ENCODE measurements at places on chromosomes 7 and 10.

GRCh38 chr7:150778738-150779301, 21.3 kb downstream of the TMEM176B start:
- peak; percentile 46 for DNase-seq

GRCh38 chr7:158646766-158647474, 57.7 kb downstream of the NCAPG2 start:
- no peak for DNase-seq

GRCh38 chr10:110914431-110914830, 4.5 kb downstream of the BBIP1 start:
- DNase-seq: no peak

GRCh38 chr10:117499248-117500105, 43.1 kb upstream of the EMX2 start:
- DNase-seq: no peak

All from activated naive CD8-positive, alpha-beta T cell treated with anti-CD3 and anti-CD28 coated beads, Interleukin-2, amount 50 U/mL, for 16 hours (primary cell).